ENCODE measurements at places on chromosomes 11 and 22. TPM values are rescaled to one million over a fixed set of nuclear protein-coding genes. Genes with fewer than 3 reads are reported as not detected.

The BBOX1 gene
- polyA plus RNA-seq, result 9.3 TPM

The DEUP1 gene
- 0.71 TPM for polyA plus RNA-seq

The DENND5A gene
- polyA plus RNA-seq, result 74.1 TPM

The DDI1 gene
- polyA plus RNA-seq, result not detected

The PKNOX2 gene
- 6.4 TPM for polyA plus RNA-seq

The F2 gene
- not detected for polyA plus RNA-seq

The TP53AIP1 gene
- polyA plus RNA-seq, result 0.44 TPM

The PISD gene
- polyA plus RNA-seq, result 43.0 TPM

The OSBP gene
- polyA plus RNA-seq, result 41.9 TPM

The SLC6A5 gene
- polyA plus RNA-seq, result not detected

The DNAJB7 gene
- not detected for polyA plus RNA-seq

The RASSF7 gene
- polyA plus RNA-seq, result 11.2 TPM
